Right ventricle myocardium superior (tissue), 1 donor: ENCODE measurements at places on chromosomes 6 and 20. TPM values are rescaled to one million over a fixed set of nuclear protein-coding genes. Genes with fewer than 3 reads are reported as not detected.

The PRKN gene
- total RNA-seq, result 20.6 TPM

DNA sequence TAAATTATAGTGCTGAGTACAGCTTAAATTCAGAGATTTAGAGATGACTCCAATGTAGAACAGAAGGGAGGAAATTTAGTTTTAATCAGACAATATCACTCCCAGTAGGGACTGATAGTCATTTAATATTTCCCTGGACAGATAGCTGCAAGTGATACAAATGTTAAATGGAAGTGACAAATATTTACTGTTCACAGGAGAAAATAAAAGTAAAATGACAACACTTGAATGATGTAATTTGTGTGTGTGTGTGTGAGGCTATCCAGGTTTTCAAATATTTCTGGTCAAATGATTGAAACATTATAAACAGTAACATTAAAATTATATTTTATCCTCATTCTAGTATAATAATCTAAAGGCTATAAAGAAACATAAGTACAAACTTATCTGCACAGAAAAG lies 220.3 kb upstream of the THEMIS start:
- DNase-seq, result no peak

The ECT2L gene
- 0.70 TPM for total RNA-seq

DNA sequence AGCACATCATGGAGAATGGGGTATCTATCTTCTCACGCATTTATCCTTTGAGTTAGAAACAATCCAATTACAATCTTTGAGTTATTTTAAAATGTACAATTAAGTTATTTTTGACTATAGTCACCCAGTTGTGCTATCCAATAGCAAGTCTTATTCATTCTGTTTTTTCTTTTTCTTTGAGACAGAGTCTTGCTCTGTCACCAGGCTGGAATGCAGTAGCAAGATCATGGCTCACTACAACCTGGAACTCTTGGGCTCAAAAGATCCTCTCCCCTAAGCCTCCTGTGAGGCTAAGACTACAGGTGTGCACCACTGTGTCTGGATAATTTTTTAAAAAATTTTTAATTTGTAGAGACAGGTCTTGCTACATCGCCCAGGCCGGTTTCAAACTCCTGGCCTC lies 201.5 kb upstream of the ZNF217 start:
- DNase-seq, result no peak

The GSTA1 gene
- not detected for total RNA-seq

- DNase-seq, result no peak
Measured at GRCh38 chr6:130129762-130130246, 92.9 kb downstream of the SAMD3 start.

The XKR7 gene
- not detected for total RNA-seq

DNA sequence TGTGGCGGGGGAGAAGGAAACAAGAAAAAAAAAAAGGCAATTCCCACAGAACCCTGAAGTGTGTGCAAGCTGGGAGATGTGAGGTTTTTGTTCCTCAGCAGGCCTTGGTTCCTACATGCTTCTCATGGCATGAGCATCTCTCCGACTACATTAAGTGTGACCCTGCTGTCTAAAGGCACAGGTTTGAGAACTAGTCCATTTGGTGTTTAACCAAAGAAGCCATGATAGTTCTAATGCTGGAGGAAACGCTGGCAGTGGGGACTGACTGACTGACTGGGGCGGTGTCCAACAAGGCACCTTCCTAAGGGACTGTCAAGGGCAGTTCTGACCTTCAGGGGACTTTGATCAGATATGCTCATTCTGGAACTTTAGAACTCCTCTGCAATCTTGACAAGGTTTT lies 3.8 kb downstream of the TXNDC5 start:
- DNase-seq, result no peak

- no peak for DNase-seq
Measured at GRCh38 chr6:157586476-157587126, 205.6 kb downstream of the ZDHHC14 start.

The RIPOR2 gene
- total RNA-seq, result 3.1 TPM

The FABP7 gene
- not detected for total RNA-seq

GRCh38 chr6:105817370-105817769 lies 268.8 kb upstream of the PRDM1 start:
- DNase-seq, result no peak

DNA sequence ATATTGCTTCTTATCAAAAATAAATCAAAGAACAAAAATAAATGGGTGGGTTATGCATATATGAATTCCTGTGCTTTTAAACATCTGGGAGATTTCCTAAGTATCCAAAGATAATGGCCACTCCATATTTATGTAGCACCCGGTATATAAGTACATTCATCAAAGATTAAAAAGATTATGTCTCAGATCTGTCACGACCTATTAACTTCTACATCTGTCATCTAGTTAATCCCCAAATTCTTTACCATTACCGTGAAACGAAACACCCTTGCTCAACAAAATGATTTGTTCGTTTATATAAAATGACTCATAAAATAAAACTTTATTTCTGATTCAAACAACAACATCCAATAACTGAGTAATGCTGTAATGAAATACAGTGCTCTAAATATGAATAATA lies 64.8 kb upstream of the FOXQ1 start:
- DNase-seq, result no peak

- DNase-seq, result no peak
Measured at GRCh38 chr20:45781391-45781931, 10.2 kb downstream of the WFDC3 start.

The FRK gene
- total RNA-seq, result 7.5 TPM

The BMP7 gene
- 23.2 TPM for total RNA-seq

The APOBEC2 gene
- total RNA-seq, result 211 TPM

DNA sequence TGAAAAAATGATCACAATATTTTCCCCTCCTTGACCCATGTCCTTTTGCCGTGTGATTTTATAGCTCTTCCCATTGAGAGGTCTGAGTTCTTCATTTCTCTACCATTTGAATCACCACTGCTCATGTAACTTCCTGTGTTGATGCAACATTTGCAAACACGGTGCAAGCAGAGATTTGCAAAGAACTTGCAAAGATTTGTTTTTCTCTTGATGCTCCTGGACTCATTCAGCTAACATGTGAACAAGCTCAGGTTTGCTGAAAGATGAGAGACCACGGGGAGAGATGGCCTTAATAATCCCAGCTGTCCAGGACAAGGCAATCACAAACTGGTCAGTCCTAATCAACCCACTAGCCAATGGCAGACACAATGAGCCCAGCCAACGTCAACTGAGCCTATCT lies 8.6 kb downstream of the VNN2 start:
- no peak for DNase-seq

DNA sequence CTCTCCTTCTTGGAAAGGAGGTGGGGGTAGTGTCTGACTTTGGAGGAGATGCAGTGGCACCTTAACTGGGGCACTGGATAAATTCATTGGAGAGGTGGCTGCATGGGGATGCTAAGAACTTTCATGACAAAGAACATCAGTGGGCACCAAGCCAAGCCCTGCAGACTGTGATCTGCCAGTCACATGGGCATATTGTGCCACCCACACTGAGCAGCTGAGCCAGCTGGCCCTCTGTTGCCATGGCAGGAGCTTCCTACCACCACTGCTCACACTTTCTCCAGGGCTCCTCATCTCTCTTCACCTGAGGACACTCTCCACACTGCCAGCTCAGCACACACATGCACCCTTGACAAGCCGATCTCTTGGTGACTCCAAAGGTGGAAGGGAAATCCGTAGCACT lies 715.6 kb downstream of the QKI start:
- peak; percentile 57 for DNase-seq

- DNase-seq, result no peak
Measured at GRCh38 chr6:110517034-110517433, 40.6 kb upstream of the SLC22A16 start.

GRCh38 chr6:111080698-111081097 lies 6.6 kb upstream of the SLC16A10 start:
- DNase-seq, result no peak

- DNase-seq, result no peak
Measured at GRCh38 chr20:10221021-10221420, 2.4 kb downstream of the SNAP25 start.

DNA sequence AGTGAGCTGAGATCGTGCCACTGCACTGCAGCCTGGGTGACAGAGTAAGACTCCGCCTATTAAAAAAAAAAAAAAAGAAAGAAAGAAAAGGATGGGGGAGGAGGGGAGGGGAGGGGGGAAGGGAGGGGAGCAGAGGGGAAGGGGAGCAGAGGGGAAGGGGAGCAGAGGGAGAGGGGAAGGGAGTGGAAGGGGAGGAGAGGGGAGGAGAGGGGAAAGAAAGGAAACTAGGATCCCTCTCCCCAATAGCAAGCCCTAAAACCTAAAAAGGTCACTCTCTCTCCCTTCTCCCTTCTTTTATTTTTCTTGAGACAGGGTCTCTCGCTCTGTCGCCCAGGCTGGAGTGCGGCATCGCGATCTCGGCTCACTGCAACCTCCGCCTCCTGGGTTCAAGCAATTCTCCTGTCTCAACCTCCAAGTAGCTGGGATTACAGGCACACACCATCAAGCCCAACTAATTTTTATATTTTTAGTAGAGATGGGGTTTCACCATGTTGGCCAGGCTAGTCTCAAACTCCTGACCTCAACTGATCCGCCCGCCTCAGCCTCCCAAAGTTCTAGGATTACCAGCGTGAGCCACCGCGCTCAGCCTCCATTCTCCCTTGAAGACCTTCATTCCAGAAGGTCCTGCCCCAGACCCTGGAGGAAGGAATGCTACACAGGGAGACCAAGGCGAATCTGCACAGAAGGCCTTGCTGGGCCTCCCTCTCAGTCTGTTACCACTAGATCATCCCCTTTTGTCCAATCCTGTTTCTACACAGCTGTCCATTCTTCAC lies 45.8 kb upstream of the PIM1 start:
- no peak for DNase-seq

GRCh38 chr6:131433927-131434326 lies 139.1 kb upstream of the ARG1 start:
- no peak for DNase-seq

GRCh38 chr6:145352382-145353080 lies 382.8 kb downstream of the EPM2A start:
- DNase-seq, result no peak

The GHRH gene
- 0.97 TPM for total RNA-seq

DNA sequence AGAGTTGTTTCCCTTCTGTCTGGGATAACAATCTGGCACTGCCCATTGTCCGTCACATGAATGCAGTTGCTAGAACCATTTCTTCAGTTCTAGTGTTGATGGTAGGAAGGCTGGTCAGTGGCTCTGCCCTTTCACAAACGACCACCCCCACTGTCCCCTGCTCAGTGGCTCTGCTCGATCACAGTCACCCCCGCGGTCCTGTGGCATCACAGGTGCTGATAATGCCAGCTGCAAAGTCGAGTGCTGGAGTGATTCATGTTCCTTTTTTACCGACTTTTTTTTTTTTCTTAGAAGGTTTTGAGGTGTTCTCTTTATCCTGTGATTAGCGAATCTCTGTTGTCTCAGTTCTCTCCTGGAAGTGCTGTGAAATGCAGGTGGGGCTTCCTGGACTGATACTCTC lies 22.8 kb downstream of the FAM120B start:
- DNase-seq, result no peak

GRCh38 chr6:151005164-151005563 lies 139.7 kb downstream of the MTHFD1L start:
- no peak for DNase-seq

DNA sequence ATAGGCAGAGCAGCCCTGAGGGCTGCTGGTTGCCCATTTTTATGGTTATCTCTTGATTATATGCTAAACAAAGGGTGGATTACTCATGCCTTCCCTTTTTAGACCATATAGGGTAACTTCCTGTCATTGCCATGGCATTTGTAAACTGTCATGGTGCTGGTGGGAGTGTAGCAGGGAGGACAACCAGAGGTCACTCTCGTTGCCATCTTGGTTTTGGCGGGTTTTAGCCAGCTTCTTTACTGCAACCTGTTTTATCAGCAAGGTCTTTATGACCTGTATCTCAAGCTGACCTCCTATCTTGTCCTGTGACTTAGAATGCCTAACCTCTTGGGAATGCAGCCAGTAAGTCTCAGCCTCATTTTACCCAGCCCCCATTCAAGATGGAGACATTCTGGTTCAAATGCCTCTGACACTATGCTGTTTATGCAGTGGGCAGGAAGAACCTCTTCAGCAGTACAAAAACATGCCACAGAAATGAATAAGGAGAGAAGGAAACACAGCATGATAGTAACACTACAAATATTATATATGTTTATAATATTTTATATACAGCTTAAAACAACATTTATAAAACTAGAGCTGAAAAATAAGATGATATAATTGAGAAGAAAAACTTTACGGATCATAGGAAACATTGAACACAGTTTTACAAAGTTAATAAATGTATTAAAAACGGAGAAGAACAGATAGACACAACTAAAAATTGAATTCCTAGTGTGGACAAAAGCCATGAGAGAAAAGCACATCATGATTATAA lies 58.9 kb upstream of the SAMD5 start:
- no peak for DNase-seq

The HDGFL1 gene
- not detected for total RNA-seq

The RAD21L1 gene
- total RNA-seq, result not detected

The GJA10 gene
- not detected for total RNA-seq

- no peak for DNase-seq
Measured at GRCh38 chr6:42101186-42101657, 41.2 kb downstream of the C6orf132 start.

The ZNF165 gene
- 0.56 TPM for total RNA-seq

DNA sequence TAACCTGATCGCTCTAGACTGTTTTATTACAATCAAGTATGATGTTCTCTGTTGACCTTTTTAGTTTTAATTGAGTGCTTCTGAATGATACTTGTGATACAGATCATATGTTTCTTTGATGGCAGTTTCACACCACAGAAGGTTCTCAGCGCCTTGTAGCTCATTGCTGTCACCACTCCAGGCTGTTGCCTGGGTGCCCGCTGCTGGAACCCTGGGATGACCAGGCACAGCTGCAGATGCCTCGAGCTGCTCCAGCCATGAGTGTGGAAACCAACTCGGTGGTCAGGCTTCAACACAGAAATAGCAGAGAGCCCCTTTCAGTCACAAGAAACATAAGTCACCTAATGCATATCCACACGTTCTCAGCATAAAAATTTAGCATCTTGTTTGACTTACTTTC lies 112.7 kb downstream of the RPP40 start:
- DNase-seq, result no peak

GRCh38 chr6:56692523-56693245 lies 50.0 kb upstream of the DST start:
- no peak for DNase-seq

The ADGRG6 gene
- total RNA-seq, result 3.2 TPM

DNA sequence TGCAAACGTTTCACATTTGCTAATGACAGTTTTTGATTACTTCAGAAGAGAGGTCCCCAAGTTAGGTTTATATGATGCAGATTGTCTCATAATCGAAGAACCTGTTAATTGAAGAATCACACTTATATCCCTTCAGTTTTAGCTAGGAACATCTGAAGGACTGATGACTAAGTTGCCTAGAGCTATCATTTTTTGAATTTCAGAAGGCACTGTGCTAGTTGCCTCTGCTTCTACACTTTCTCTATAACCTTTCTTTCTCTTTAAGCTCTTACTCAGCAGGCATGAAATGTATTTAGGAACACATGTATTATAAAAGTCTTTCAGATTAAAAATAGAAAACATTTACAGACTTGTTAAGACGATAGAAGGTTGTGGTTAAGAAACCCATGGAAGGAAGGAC lies 14.4 kb upstream of the GJE1 start:
- no peak for DNase-seq

DNA sequence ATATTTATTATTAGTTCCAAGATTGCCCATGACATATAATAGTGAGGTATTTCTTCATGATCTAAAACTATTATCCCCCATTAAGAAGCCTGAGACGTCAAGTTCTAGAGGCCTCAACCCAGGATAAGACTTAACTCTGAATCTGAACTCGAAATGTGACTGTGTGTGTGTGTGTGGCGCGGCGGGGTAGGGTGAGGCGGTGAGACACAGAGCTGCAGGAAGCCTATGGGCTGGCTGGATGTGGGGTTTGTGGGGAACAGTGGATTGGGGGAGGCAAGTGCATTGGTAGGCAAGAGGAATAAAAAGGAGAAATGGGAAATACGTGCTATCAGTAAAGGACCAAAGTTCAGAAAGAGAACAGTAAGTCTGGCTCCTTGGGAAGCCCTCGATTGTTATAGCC lies 66.5 kb upstream of the RNF146 start:
- no peak for DNase-seq
